ENCODE measurements at places on chromosomes 6 and 20.

DNA sequence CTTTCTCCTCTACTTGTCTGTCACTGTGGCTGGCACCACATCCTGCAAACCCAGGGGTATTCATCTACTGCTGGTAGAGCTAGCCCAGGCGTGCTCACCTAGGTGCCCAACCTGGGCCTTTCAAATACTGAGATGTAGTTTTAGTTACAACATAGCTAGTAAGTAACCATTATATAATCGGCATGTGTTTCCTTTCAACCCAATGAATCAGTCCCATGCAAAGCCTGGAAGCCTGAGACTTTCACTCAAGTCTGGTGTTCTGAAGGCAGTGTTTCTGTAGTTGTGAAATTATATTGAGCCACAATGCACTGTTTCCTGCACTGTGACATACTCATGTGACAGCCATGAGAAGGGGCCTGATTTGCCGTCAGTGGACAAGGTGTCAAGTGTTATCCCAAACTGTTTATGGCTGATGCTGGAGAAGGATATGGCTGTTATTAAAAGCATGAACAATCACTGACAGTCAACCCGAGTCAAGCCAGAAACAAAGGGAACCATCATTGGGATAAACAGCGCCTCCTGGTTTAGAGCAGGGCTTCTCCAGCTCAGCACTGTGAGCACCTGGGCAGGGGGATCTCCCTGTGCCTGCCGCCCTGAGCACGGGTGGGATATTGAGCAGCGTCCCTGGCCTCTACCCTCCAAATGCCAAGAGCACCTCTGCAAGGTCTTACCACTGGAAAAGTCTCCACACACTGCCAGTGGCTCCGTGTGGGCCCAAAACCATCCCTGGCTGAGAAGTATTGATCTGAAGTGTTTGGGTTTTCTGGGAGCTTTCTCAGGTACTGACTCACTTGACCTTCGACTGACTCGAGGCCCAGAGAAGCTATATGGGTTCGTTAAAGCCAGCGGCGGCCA is 1.6 kb downstream of the PSMA7 start:
- DNase-seq: no peak

DNA sequence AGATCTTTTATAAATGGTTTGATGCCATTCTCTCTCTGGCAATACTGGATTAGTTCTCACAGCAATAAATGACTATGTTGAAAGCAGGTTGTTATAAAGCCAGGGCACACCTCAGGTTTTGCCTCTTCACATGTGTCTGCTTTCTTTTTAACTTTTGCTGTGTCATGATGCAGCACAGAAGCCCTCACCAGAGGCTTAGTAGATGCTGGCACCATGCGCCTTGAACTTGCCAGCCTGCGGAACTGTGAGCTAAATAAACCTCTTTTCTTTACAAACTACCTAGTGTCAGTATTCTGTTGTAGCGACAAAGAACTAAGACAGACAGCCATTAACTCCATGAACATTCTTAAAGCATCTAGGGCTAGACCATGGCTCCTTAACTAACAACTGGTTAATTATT is 15.3 kb upstream of the GPR63 start:
- no peak for DNase-seq

DNA sequence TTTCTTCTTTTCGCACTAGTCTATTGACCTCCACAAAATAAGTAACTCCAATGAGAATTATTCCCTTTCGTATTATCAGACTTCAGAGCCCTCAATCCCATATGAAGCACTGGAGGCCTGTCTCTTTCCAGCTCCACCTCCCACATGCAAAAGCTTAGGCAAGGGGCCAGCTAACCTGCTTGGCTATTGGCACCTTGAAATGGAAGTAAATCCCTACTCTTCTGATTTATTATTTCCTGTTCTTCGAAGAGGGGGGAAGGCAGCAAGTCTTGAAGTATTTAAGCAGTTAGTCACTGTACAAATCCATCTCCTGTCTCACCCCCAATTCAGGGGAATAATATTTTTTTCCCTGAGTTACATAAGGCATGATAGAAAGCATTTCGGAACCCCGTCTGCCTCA is 577.8 kb downstream of the MAFB start:
- no peak for DNase-seq

DNA sequence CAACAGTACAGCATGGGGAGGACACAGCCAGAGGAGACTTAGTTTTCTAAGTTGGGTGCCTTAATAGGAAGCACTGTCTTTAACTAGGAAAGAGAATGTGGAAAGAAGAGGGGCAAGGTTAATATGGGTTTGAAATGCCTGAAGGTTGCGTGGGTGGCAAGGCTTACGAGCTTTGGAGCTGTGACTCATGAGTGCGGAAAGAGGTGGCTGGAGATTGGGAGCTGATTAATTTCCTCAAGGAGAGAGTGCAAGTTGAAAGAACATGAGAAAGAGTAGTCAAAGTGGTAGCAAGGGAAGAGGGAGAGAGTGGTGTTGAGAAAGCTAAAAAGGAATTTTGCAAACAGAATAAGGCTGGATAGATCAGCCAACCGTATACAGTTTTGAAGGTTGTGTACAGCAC is 315.1 kb upstream of the PRND start:
- peak; percentile 35 for DNase-seq

- peak; percentile 88 for DNase-seq
Observed at GRCh38 chr6:35391240-35391968, 49.0 kb downstream of the PPARD start.

DNA sequence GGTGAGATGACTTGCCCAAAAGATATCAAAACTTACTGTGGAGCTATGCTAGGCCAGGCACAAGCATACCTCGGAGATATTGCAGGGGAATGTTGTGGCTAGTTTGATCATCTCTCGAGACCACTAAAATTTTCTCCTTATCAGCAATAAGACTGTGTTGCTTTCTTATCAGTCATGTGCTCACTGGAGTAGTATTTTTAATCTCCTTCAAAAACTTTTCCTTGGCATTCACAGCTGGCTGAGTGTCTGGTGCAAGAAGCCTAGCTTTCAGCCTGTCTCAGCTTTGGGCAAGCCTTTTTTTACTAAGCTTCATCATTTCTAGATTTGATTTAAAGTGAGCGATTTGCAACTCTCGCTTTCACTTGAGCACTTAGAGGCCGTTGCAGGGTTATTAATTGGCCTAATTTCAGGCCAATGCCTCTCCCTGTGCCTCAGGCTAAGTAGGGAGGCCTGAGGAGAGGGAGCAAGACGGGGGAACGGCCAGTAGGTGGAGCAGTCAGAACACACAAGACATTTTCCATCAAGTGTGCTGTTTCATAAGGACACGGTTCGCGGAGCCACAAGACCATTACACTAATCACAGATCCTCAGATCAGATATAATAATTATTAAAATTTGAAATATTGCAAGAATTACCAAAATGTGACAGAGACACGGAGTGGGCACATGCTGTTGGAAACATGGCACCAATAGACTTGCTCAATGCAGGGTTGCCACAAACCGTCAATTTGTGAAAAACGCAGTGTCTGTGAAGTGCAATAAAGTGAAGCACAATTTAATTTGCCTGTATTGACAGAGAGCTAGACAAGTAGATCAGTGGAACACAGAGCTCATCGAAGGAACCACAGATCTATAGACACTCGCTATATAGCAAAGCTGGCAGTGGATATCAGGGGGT is 106.8 kb upstream of the SIRPG start:
- DNase-seq: peak; percentile 35

DNA sequence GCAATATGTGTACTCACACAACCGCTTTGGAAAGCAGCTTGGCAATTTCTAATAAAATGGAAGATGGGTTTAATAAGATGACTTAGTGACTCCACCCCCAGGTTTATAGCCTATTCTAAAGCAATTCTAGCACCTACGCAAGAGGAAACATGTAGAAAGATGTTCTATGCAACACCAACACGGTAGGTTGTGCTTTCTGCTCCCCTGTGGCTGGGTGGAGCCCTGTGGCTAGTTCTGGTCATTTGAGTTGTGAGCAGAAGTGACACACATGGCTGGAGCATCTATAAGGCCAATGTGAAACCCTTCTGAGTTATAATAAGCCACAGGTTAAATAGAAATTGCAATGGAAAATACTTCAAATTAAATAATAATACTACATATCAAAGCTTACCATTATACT is 310.7 kb downstream of the CD83 start:
- DNase-seq: no peak
